Glutamatergic neuron (in vitro differentiated cells): ENCODE measurements at places on chromosomes 12 and 14. TPM values are rescaled to one million over a fixed set of nuclear protein-coding genes. Genes with fewer than 3 reads are reported as not detected.

Gene DHRS2
- 0.42 TPM for total RNA-seq

Gene ANKRD9
- total RNA-seq, result 3.5 TPM

Gene TMEM229B
- 7.5 TPM for total RNA-seq

Gene OR6C65
- not detected for total RNA-seq

- no peak for DNase-seq
Observed at GRCh38 chr14:101713621-101714349, 47.7 kb upstream of the PPP2R5C start.

DNA sequence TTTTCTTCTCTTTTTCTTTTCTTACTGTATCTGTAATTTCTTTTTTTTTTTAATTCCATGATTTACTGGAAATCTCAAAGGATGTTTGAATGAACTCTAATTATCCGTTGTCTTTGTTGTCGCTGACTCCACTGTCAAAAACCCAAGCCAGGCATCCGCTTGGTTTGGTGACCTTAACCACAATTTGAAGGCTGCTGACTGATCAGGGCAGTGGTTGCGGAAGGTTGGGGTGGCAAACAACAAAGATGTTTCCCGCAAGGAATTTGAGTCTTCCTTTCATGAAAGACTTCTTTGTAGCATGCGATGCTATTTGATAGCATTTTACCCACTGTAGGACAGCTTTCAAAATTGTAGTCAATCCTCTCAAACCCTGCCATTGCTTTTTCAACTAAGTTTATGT lies 1013.8 kb downstream of the DIO2 start:
- no peak for DNase-seq

- no peak for DNase-seq
Observed at GRCh38 chr12:46500673-46501072, 128.1 kb upstream of the SLC38A2 start.

GRCh38 chr12:38141239-38141638 lies 175.3 kb upstream of the ALG10B start:
- no peak for DNase-seq

DNA sequence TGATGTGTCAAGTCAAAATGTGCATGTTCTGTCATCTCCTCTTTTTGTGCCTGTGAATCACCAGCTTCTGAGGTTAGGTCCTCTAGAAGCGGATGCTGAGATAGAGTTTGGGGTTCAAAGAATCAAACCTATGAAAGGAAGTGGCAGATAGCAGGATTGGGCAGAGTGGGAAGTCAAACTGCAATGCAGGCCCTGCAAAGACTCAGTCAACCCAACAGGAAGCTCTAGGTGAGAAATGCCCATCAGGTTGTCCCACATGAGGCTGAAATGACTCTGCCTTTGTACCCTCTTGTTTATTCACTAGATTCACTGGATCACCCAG lies 4.5 kb upstream of the MIA2 start:
- no peak for DNase-seq
